Right lung (tissue), 10 donors: ENCODE measurements at places on chromosomes 2 and 18.

- DNase-seq = no peak
Measured at GRCh38 chr2:126413079-126413478, 242.9 kb upstream of the GYPC start.

- no peak for DNase-seq
Measured at GRCh38 chr2:65377556-65378192, 54.7 kb downstream of the SPRED2 start.

GRCh38 chr2:37713258-37713700 lies 41.8 kb upstream of the CDC42EP3 start:
- DNase-seq = no peak

GRCh38 chr2:126849054-126849453 lies 49.6 kb upstream of the TEX51 start:
- DNase-seq = no peak

- DNase-seq = no peak
Measured at GRCh38 chr2:112626604-112627059, 19.1 kb upstream of the SLC20A1 start.

- no peak for DNase-seq
Measured at GRCh38 chr2:232416521-232417470, 10.2 kb downstream of the ALPG start.

GRCh38 chr2:240289701-240290431 lies 145.6 kb upstream of the GPC1 start:
- DNase-seq = no peak

DNA sequence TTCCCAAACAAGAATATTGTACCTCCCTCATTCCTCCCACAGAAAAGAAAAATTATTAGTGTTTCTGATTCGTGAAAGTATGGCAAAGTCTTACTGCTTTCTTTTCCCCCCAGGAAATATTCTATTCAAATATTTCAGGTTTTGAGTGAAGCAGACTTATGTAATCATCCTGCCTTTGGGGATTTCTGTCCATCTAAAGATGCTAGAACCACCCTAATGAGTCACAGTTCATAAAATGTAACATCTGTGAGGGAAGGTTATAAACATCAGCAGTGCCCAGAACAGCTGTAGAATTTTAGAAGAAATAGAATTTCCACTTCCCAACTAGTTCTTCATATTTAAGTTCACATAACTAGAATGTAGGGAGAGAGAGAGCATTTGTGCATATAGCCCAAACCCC lies 39.0 kb downstream of the EEF1B2 start:
- DNase-seq = no peak

DNA sequence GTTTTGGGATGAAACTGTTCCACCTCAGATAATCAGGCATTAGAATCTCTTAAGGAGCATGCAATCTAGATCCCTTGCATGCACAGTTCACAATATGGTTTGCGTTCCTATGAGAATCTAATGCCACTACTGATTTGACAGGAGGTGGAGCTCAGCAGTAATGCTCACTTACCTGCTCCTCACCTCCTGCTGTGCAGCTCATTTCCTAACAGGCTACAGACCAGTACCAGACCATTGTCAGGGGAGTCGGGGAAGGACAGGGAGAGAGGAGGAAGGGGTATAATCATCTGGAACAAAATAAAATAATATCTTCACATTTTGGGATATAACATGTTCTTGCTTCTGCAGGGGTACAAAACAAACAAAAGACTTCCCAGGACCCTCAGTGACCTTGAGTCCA lies 532.0 kb upstream of the FSHR start:
- DNase-seq = no peak

DNA sequence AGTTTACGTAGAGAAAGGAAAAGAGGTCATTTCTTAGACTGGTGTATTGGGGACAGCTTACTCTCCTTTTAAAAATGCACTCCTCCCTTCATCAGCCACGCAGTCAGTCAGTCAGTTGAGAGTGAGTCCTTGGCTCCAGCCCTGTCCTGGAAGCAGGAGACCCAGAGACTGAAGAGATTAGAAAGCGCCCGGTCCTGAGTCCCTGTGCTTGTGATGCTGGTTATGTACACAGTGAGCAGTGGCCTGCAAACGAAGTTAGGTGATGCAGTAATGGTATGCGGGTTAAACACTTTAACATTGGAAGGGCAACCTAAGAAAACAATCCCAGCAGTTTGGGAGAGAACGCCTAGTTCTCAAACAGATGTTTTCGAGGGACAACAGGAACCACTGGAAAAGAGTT lies 6.3 kb upstream of the ASB1 start:
- no peak for DNase-seq

DNA sequence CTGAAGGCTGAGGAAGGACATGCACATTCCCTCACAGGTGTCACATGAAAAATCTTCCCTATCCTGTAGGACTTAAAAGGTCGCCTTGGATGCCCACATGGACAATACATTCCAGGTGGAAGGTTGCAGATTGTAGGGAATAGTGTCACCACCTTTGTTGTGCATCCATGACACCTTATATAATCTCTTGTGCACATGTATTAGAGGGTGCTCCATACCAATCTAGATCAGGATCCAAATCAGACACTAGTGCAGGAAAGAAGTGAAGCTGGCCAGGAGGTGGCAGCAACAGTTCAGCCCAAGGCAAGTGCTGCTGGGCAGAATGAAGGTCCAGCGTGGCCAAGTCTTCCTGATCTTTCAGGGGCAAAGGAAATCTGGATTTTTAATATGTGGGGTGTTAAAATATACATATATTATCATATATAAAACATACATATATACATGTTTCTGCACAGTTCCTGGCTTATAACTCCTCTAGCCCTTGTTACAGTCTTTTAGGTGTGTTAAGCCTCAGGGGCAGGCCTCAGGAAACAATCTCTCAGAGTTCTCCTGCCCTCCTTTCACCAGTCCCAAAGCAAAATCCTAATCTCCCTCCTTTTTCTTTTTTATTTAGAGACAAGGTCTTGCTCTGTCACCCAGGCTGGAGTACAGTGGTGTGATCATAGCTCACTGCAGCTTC lies 16.6 kb downstream of the NIF3L1 start:
- peak; percentile 32 for DNase-seq

GRCh38 chr2:20648831-20649230 lies 2.1 kb downstream of the HS1BP3 start:
- DNase-seq = no peak

GRCh38 chr2:207766041-207766551 lies 3.6 kb downstream of the FZD5 start:
- no peak for DNase-seq

GRCh38 chr2:45008296-45009129 lies 739 bp downstream of the SIX2 start:
- DNase-seq = no peak

GRCh38 chr2:168039881-168040280 lies 207.5 kb downstream of the STK39 start:
- no peak for DNase-seq

DNA sequence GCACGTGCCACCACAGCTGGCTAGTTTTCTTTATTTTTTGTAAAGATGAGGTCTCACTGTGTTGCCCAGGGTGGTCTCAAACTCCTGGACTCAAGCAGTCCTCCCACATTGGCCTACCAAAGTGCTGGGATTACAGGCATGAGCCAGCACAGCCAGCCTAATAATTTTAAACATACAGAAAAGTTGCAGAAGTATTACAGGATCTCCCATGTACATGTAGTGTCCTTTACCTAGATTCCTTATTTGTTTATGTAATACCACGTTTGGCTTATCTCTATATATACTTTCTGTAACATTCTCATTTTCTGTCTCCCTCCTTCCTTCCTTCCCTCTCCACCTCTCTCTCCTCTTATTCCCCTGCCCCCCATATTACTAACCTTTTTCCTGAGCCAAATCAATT lies 41.7 kb downstream of the PPM1B start:
- DNase-seq = no peak

DNA sequence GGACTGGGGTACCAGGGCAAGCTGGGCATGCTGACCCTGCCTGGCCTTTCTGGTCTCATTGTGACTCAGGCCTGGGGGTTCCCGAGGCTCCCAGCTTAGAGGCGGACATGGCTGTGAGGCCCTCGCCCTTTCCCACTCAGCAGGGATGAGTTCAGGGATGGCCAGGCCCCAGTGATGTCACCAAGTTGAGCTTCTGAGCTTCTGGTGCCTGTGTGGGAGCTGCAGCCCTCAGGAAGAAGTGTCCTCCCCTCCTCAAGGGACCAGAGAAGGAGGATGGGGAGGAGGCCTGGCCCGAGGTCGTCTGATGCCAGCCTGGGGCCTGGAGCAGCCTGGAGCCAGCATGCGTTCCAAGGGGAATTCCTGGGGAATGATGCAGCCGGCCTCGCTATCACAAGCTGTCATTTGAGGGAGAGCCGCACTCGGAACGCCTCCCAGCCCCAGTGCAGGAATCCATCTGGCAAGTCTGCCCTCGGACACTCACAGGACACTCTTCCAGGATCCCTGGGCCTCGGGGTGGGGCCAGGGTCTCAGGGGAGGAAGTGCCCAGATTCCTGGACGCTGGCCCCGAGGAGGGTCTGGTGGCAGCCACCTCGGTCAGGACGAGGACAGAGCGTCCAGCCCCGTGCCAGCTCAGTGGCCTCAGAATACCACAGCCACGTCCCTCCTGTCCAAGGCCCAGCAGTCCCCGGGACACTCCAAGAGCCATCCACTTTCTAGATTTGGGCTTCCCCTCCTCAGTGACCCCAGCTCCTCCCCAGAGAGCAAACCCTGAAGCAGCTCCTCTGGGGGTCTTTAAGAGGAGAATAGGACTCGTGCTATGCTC lies 61.2 kb upstream of the GPC1 start:
- peak; percentile 25 for DNase-seq

GRCh38 chr2:189580241-189580651 lies 340 bp downstream of the SLC40A1 start:
- DNase-seq = no peak

GRCh38 chr2:121502246-121502645 lies 28.4 kb upstream of the RNU4ATAC start:
- DNase-seq = no peak

DNA sequence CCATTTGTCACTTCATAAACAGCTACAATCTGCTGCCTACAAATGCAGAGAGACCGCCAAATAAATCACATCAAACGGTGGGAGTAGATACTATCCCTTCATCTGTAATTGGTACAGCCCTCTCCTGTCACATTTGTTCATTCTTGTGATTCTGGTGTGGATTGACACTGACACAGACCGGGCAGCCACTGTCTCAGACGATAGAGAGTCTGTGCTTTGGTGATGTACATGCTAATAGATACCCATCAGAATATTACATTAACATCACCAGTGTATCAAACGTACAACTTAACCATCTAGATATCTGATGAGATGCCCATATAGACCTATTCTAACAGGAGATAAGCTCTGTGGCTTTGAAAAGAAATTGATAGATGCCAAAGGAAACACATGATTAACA lies 419.7 kb upstream of the ZEB2 start:
- DNase-seq = no peak

DNA sequence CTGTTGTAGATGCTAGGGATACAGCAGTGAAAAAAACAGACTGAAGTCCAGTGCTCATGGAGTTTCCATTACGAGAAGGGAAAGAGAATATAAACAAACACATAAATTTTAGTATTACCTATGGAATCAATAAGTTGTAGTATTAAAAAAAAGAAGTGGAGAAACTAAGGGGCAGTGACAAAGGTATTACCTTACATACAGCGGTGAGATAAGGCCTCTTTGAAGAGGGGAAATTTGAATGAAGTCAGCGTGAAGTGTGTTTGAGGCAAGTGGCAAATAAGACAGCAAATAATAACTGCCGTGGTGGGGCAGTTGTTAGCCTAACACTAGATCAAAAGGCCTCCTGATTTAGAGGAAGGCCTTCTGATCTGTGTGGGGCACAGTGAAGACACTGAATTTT lies 57.9 kb downstream of the TLK1 start:
- DNase-seq = no peak

DNA sequence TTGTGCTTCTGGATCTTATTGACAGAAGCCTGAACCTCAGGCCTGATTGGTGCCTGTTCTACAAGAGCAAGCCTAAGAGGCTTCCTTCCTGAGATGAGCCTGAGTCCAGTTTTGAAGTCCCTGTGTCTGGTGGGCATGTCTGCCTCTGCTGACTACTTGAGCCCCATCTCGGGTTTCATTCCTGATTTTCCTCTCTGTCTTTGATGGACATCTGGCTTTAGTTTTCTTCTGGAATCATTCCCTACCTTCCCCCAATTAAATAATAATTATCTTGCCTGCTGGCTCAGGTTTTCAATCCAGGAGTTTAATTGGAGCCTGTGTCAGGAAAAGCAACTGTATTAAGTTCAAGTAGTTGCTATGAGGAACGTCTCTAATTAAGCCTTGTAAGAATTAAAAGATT lies 135.5 kb upstream of the MC4R start:
- DNase-seq = no peak

- no peak for DNase-seq
Measured at GRCh38 chr2:25825238-25825637, 53.0 kb downstream of the ASXL2 start.

- DNase-seq = no peak
Measured at GRCh38 chr2:157256626-157257025, 879 bp upstream of the GALNT5 start.

GRCh38 chr2:111133603-111134002 lies 12.9 kb downstream of the BCL2L11 start:
- DNase-seq = no peak

DNA sequence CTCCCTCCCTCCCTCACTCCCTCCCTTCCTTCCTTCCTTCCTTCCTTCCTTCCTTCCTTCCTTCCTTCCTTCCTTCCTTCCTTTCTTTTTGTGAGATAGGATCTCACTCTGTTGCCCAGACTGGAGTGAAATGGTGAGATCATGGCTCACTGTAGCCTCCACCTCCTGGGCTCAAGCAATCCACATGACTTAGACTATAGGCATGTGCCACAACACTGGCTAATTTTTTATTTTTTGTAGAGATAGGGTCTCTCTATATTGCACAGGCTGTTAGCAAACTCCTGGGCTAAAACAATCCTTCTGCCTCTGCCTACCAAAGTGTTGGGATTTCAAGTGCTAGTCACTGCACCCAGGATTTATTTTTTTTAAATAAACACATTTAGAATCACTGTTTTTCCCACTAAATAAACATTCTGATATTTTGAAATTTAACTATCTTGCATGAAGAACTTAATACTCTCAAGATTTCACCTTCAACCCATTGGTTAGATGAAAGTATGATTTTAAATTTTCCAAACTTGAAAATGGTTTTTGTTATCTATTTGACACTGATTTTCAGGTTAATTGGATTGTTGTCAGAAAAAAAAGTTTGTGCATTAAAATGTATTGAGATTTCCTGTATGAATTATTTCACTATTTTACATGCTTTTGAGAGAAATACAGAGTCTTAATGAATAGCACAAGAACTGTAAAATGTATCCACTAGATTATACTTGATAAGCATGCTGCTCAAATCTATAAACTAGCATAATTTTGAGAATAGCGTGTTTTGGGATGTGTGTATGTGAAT lies 745.1 kb downstream of the TSN start:
- DNase-seq = no peak

DNA sequence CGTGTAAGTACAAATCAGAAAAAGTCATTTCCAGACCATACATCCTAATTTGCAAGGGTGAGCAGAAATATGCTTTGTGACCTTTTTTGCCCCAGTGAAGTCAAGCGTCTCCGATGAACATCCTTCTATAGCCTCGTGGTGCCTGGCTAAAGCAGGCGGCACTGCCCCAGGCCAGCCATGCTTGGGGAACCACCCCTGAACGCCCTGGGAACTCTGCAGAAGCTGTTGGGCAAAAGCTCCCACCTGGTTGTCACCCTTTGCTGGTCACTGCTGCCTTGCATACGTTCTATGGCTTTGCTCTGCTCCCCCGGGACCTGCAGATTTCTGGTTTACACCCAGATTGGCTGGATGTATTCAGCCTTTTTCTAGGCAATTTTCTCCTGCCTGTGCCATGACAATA lies 256.4 kb downstream of the SS18 start:
- no peak for DNase-seq

GRCh38 chr2:135600915-135601314 lies 69.6 kb downstream of the R3HDM1 start:
- DNase-seq = no peak
